ENCODE measurements at places on chromosomes 12 and 14. TPM values are rescaled to one million over a fixed set of nuclear protein-coding genes. Genes with fewer than 3 reads are reported as not detected.

Gene PTMS
- 682 TPM for total RNA-seq

Gene C3AR1
- total RNA-seq, result not detected

Gene METAP2
- total RNA-seq, result 130 TPM

Gene CPNE6
- not detected for total RNA-seq

Gene FAM222A
- total RNA-seq, result 6.5 TPM

Gene GRIN2B
- 4.8 TPM for total RNA-seq

Gene GALNT16
- 3.6 TPM for total RNA-seq

Gene TRPV4
- total RNA-seq, result 0.08 TPM

Gene KLHDC1
- total RNA-seq, result 0.25 TPM

Gene CPNE8
- total RNA-seq, result 11.1 TPM

Gene KRT3
- total RNA-seq, result 0.05 TPM

Gene HELB
- total RNA-seq, result 2.1 TPM

Gene CMA1
- not detected for total RNA-seq

Gene TOX4
- 65.3 TPM for total RNA-seq

Gene MMP14
- total RNA-seq, result 1.3 TPM

Gene CCDC197
- not detected for total RNA-seq

Gene TRMT5
- total RNA-seq, result 19.3 TPM

Gene LALBA
- not detected for total RNA-seq

Gene SIX1
- 9.3 TPM for total RNA-seq

Gene MORN3
- 0.23 TPM for total RNA-seq
